ENCODE measurements at places on chromosomes 4 and X. TPM values are rescaled to one million over a fixed set of nuclear protein-coding genes. Genes with fewer than 3 reads are reported as not detected.

Gene SMIM20
- 20.2 TPM for total RNA-seq

Gene IL3RA
- total RNA-seq = 2.4 TPM

Gene ELOVL6
- 3.2 TPM for total RNA-seq

Gene COX7B
- total RNA-seq = 162 TPM

- DNase-seq = no peak
These were observed 155.7 kb upstream of the JADE1 start for GRCh38 chr4:128653527-128654444.

- no peak for DNase-seq
These were observed 2.7 kb upstream of the SORCS2 start for GRCh38 chr4:7189475-7190277.

DNA sequence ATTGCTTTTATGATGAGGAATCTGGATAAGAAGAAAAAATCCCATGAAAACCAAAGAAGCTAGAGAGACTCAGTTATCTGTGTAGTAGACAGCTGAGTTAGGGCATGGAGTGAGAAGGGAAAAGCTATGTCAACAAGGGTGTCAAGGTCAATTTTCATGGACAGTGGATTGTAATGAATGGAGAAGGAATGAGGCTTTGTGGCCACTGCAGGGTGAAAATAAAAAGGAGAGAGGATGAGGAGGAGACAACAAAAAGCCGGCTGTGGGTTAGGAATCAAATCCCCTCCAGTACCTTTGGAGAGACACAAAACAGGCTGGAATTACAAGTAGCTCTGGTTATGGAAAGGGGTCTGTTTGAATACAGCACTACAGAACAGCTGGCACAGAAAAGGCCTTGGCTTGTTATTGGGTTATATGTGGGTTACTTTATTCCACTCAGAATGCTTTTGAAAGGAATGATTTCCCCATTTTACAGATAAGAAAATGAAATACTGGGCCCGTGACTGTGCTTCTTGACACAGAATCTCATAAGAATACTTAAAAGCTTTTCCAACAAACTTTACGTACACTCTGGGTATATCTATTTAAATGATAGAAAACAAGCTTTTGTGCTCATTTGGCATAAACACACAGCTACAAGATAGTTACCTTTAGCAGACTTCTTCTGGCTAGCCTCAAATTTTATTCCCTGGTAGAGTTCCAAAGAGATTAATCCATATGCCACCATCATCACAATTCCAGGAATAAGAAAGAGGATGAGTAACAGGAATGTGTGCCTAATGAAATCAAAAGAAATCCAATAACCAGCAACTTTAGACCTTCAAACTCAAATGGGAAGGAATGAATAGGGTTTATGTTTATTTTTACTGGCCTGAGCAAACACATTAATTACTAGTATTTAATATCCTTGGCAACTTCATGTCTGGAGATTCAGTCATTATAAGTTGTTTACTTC is 7.5 kb downstream of the CCKAR start:
- DNase-seq = no peak

DNA sequence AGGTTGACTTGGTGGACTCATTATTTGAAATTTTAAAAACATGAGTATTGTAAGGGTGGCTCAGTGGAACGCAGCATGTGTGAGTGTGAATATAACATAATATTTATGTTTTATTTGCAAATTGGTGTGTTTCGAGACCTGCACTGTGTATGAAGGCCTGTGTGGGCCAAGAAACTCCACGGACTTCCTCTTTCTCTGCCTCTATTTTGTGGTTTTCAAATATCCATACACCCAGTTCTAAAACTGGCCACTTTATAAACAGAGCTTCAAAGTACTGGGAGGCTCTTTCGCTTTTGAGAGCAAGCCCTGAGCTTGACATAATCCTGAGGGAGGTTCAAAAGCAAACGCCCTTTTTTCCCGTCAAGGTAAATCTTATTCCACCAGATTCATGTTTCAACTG is 187.7 kb downstream of the GPAT3 start:
- DNase-seq = no peak

DNA sequence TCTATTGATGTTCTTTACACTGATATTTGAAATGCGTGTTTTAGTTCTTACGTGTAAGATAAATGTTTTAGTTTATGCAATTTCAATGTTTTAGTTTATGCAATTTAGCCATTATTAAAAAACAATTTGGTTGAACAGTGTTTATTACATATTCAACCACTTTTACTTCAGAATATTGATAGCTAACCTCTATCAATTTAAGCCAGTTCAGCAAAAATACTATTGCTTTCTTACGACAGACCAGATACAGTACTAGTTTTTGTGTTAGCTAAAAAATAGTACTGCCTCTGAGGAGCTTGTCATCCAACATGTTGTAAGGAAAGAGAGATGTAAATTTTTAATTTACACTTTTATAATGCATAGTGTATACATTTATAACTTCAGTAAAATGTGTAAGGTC is 361.7 kb upstream of the FAT1 start:
- DNase-seq = no peak

- DNase-seq = no peak
These were observed 47.5 kb upstream of the PDLIM3 start for GRCh38 chr4:185582651-185583400.

DNA sequence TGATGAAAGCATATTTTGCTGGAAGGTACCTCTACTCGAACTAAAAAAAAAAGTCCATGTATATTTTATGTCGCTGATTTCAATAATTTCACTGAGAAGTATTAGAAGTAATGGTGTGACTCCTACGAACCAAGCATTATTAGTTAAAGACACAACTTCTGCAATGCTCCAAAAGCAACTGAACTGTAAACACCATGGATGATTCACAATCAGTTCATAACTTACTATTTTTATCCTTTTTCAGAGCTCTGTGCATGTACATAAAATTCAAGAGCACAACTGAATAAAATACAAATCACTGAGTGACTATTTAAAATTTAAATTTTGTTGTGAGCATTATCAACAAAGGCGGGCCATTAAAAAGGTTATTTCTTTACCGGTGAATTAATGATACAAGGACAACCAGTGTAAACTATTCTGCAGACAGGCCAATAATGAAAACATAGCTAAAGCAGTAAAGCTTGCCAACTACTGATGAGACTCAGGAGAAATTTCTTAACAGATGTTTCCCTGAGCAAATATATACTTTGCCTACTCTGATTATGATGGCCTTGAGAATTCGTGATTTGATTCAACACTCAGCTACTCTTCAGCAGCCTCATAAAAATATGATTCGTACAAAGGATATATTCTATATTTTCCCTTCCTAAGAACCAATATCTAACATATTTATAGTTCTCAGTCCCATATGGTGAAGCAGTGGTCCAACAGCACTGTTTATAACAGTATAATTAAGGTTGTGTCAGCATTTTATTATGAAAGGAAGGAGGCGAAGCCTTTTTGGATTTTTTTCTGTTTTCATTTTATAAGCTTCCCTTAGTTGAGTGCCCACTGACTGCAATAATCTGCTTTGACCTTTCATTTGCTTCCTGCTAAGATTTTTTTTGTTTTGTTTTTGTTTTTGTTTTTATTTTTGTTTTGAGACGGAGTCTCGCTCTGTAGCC is 62.8 kb upstream of the NEIL3 start:
- DNase-seq = no peak

- DNase-seq = no peak
These were observed 130.7 kb downstream of the NR3C2 start for GRCh38 chr4:148311526-148311925.

- no peak for DNase-seq
These were observed 1744.4 kb upstream of the ADGRL3 start for GRCh38 chr4:59455751-59456150.

DNA sequence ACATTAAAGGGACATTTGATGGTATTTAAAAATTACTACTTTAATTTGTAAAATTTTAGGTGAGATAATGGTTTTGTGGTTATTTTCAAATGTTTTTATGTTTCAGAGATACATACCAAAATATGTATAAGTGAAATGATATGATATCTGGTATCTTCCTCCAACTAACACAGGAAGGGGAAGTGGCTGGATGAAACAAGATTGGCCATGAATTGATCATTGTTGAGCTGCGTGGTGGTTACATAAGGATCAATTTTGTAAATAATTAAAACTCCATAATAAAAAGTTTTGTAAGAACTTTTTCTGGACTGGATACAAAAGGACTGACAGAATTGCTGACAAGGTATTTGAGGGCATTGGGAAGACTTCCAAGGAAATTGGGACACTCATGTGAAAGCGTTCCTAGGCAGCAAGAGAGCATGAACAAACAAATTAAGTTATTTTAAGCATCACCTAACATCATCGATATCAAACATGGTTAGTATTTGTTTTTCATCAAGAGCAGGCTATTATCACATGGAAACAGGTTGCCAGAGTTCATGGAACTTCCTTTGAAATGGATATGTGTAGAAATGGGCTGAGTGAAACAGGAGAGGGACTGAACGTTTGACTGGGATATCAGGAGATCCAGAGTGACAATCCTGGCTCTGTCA is 4.4 kb upstream of the PGM2 start:
- no peak for DNase-seq

GRCh38 chr4:55031158-55031557 is 94.2 kb downstream of the KDR start:
- DNase-seq = no peak

DNA sequence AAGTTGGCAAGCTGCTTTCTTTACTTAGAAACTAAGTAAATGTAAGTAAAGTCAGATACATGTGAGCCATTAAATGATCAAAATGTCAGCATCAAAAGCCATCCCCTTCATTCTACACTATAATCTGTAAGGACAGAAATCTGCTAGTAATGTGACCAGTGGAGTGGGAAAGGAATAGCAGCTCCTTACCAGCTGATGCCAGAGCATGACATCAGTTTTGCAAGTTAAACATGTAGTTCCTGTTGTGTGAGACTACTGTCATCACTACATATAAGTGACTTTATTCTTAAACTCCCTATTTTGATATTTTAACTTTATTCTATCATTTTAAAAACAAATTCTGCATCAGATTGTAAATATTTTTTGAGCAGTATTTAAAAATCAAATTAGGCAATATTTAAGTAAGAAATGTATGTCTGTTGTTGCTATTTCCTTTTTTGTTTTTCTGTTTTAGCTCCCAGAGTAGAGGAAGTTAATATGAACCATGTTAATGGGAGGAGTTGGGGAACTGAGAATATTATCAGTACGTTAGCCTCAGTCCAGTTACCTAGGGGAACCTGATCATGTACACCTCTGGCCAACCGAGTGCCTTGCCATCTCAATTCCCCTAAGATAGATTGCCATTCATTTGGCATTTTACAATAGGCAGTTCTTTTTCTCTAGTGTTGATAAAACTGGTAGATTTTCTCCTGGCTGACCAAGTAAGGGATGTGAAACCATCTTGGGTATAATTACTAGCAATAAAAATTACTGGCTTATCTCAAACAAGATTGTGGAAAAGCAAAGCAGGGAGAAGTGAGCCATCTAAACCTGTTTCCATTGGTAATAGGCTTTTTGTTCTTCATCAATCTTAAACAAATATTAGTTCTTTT is 34.7 kb downstream of the CCNI start:
- DNase-seq = no peak

GRCh38 chr4:140154572-140154891 is 548 bp upstream of the MAML3 start:
- no peak for DNase-seq
